ENCODE measurements at places on chromosomes 2 and 18.

- DNase-seq: no peak
Measured at GRCh38 chr2:95539290-95539689, 52.5 kb upstream of the TRIM43 start.

DNA sequence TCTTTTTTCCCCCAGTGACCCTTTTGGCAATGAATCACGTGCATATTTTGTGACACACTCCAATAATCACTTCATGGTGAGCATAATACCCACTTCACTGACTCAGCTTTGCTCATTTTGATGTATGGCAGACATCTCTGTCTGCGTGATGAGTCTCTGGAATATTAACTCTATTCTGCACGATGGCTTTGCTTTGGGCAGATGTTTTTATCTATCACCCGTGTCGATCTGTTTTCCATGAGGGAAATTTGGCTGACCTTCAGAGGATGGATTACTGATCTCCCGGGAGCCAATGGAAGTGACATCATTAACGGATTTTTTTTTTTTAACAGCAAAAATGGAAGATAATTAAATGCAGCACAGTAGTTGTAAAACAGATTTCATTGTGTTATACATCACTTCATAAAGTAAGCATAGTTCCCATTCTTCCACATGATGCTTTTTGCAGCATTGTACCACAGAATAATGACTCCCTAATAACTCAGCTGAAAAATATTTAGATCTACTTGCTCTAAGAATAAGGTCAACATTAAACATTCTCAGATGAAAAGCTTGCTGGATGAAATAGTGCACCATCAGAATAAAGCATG is 29.8 kb downstream of the CDC42EP3 start:
- DNase-seq: no peak

GRCh38 chr2:191329841-191330240 is 84.6 kb downstream of the MYO1B start:
- no peak for DNase-seq

DNA sequence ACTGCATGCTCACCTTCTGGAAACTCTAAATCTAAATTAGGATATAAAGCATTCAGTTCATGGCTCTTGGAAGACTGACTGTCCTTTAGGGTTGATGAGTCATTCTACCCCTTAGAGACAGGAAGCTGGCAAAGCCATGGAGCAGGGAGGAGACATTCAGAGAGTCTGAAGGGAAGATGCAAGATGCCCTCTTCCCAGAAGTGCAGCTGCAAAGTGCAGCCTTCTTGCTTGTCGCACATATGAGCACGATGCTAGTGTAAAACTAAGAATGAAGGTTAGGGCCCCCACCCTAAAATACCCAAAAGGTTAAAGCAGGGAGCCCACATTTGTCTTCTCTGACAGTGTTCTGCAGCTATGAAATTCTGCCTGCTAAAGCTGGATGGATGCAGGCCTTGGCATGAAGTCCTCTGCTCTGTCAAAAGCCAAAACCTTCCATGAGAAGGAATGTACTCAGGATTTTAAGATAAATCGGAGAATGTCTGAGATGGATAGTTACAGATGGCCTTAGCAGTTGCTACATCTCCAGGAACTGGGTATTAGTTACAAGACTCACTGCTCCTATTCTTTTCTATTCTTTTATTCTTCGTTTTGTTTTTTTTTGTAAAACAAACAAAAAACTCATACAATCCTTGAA is 89.7 kb downstream of the POLE4 start:
- no peak for DNase-seq

- DNase-seq: no peak
Measured at GRCh38 chr2:106358081-106358480, 110.1 kb downstream of the RGPD3 start.

- DNase-seq: no peak
Measured at GRCh38 chr2:98324181-98324580, 22.1 kb upstream of the CNGA3 start.

DNA sequence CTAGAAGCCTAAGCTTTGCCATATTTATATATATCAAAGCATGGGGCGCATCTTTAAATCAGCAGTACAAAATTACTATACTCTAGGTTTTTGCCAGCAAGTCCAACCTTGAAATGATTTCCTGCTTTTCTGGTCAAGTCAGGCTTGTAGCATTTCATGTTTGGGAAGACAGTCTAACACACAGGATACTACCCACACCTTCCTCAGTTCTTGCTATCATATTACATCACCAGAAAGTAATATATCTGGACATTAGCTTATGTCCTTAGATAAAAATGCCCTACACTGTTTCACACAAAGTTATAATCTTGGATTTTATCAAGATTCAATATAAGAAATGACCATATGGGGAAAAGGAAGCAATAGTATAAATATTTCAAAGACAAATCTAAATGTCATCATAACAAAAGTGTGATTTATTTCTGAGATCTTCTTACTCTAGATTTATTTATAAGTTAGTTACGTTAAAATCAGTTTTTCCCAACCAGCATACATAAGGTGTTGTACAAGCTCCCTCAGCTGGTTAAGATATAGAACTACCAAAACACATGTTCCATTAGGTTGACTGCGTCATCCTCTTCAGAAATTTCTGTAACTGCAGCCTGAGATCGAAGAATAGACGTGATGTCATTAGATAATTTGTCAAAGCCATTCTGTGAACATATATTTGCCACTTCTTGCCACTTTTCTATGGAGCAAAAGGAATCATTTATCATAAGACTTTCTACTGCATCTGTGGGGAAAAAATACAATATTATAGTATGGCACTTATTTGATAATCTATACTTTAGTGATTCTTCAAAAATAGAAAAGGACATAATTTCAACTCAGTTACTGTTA is 56.6 kb downstream of the CLHC1 start:
- peak; percentile 88 for DNase-seq

DNA sequence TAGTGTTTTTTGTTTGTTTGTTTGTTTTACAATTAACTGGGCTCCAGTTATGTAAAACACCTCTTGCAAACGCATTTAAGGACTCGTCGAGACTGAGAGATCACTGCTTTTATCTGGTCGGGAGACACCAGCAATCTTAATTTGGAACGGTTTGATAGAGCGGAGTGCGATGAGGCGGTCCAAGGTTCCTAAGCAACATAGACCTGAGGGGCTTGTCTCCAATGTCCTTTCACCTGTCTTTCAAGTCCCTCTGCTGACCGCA is 729 bp upstream of the SELENOI start:
- DNase-seq: no peak

GRCh38 chr18:63220903-63221302 is 98.7 kb downstream of the BCL2 start:
- DNase-seq: no peak

- DNase-seq: no peak
Measured at GRCh38 chr18:4960578-4960977, 236.5 kb downstream of the AKAIN1 start.

DNA sequence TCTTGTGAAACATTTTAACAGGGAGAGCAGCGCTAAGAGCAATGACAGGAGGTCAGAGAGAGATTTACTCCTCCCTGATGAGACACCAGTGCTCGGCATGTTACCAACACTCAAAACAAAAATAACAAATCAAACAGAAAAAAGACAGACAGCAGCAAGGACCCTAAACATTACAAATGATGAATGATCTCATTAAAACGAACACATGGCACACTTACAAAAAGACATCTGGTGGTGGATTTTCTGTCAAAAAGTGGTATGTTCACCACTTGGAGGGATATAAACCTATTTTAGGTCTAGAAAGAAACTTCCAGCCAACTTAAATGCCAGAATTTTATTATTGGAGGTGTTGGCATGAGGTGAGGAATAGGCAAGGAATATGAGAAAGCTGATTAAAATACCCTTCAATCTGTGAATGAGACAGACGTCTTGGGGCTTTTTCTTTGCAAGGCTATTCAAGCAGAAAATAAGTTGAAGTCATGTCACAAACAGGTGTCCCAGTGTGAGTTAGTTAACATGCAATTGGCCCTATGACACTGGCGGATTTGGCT is 112.8 kb downstream of the PRELID3A start:
- peak; percentile 98 for DNase-seq

DNA sequence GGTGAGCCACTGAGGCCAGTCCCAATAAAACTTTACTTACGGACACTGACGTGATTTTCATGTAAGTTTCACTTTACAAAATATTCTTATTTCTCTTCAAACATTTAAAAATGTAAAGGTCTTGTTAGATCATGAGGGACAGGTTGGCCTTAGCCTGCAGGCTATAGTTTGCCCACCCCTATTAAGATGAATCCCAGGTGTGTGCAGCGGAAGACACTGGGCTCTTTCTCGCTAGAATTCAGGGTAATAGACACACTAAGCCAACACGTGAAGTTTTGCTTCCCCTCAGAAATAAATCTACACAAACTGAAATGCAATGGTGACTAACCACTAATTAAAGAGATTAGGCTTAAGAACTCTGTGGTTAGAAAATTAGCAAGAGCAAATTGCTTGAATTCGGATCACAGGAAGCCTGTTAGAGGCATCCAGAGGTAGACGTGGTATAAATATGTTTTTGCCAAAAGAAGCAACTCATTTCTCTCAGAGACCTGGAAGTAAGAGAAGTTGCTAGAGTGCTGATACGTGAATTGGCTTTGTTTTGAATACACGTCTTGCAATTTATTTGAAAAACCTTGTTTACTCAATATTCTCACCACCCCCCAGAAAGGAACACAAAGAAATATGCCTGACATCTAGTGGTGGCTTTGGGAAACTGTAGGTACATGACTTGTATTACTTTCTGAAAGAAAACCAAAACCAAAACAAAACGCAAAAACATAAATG is 151.6 kb downstream of the DTNB start:
- peak; percentile 89 for DNase-seq

DNA sequence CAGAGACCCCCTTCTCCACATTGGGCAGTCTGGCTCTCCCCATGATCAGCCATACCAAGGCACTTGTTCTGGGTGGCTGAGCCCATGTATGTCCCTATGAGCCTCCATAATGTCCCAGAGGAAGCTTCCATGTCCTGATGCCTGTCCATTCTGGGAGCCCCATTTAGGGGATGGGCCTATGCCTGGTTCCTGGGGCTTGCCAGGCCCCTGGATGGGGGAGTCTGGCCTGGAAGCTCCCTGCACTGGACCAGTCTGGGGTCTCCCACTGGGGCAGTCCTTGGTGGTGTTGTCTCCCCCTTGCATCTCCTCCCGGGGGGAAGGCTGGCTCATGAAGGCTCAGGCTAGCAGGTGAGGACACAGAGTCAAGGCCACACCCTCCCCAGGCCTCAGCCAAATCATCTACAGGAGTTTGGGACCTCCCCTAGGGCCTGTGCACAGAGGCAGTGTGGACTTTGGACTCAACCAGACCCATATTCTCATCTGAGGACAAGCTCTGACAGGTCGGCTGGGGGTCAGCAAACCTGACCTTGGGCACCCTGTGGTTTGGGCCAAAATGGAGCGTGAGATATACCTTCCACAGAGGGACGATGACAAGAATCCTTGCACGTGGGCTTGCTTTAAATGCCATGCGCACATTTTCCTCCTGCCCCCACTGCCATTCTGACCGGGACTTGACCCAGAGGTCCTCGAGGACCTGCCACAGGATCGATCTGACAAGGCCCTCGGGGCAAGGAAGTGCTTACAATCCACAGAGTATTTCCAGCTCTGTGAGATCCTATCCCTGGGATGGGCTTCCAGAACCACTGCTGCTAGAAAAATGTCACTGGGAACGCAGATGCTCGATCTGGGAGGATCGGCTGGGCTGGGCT is 38.8 kb downstream of the INHBB start:
- no peak for DNase-seq

DNA sequence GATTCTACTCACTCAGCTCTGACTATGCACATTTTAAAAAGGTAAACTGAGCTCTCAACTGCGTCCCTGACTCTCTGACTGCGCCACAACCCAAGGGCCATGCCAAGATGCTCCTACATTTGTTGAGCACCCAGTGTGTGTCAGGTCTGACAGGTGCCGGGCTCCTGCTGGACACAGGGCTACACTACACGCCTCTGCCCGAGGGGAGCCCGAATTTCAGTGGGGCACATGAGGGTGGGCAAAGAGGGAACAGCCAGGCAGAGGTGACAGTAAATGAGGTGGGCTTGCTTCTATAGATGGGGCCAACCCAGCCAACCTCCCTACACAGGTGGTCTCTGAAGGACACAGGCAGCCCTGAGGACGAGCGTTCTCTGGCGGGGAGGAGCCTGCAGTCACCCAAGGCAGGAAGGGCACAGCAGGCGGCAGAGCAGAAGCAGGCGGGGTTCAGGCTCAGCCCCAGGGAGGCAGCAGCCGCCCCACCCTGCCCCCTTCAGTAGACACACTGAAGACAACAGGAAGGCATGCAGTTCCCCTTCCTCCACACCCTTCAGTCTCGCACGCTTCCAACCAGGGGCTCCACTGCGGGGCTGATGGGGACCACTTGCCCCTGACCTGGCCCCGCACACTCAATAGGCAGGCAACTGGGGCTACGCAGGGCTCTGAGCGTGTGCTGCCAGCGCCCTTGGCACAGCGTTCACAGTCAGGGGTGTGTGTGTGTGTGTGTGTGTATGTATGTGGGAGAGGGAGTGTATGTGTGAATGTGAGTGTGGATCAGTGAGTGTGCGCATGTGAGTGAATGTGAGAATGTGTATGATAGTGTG is 98.4 kb downstream of the UXS1 start:
- no peak for DNase-seq

DNA sequence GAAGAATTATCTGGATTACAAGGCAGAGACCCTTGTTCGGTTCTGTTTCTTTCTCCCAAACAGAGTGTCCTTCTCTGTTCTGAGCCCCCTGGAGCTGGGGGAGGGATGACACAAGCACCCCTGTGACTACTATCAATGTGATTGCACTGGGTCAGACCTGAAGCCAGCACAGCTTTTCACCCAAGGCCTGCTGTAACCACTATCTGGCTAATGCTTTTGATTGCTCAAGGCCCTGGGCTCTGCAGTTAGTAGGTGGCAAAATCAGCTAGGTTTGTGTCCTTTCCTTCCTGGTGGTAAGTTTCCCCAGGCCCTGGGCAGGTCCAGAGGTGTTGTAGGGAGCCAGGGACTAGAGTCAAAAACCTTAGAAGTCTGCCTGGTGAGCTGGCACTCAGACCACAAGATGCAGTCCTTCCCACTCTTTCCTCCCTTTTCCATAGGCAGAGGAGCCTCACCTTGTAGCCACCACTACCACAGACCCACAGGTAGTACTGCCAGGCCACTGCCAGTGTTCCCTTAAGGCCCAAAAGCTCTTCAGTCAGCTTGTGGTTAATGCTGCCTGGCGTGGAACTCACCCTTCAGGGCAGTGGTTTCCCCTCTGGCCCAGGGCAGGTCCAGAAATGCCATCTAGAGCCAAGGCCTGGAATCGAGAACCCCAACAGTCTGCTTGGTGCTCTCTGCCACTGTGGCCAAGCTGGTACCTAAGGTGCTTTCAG is 83.0 kb downstream of the FAM117B start:
- DNase-seq: no peak

DNA sequence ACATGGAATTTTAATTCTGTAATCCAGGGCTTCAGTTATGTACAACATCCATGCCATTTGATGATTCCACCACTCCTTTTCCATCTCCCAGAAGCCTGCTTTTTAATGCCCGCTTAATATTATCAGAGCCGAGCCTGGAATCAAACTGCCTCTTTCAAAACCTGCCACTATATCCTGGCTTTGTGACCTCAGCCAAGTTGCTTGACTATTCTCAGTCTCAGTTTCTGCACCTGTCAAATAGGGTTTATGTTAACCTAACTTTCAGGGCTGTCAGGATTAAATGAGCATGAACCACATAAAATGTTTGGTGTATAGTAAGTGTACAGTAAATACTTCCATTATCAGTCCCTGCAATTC is 108.7 kb downstream of the XRCC5 start:
- no peak for DNase-seq

GRCh38 chr2:143452817-143453451 is 323.7 kb downstream of the ARHGAP15 start:
- no peak for DNase-seq
